ENCODE measurements at places on chromosomes 3 and 15.
A peak's percentile ranks its signal among the peaks of the same experiment; 100 is the strongest.

GRCh38 chr3:50480471-50480870 lies 23.0 kb downstream of the CACNA2D2 start:
- DNase-seq: no peak

GRCh38 chr15:72042865-72043264 lies 75.1 kb downstream of the MYO9A start:
- DNase-seq: no peak

DNA sequence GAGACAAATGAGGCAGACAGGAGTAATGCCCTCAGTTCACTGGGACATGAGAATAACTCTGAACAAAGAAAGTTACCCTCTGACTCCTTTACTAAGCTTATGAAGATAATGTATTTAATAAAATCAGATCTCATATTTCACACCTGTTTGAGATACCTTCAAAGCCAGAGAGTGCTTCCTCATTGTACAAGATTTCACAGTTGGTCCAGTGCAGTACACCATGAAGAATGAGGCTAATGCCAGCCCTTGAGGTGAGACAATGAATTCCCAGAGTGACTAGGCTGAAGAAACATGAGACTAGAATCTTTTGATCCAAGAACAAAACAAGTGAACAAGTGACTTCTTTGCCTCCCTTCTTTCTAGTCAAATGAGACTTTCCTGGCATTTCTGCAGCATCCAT lies 1133.8 kb downstream of the TUSC7 start:
- no peak for DNase-seq

- DNase-seq: no peak
These were observed 117.0 kb upstream of the MRPL3 start for GRCh38 chr3:131619821-131620220.

DNA sequence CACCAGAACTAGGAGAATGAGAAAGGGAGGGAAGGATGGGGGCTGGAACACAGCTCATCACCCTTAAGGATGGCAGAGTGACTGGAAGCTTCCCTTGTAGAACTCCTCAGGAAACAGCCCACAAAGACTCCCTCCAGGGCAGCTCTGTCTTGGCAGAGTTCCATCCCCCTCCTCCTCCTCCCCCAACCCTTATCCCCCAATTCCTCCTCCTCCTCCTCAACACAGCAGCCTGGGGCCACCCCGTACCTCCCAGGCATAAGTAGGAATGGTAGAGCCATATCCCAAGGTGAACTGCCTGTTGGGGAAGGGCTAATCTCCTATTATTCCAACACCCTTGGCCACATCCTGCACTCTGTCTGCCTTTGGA lies 38.8 kb downstream of the ADCY5 start:
- no peak for DNase-seq

DNA sequence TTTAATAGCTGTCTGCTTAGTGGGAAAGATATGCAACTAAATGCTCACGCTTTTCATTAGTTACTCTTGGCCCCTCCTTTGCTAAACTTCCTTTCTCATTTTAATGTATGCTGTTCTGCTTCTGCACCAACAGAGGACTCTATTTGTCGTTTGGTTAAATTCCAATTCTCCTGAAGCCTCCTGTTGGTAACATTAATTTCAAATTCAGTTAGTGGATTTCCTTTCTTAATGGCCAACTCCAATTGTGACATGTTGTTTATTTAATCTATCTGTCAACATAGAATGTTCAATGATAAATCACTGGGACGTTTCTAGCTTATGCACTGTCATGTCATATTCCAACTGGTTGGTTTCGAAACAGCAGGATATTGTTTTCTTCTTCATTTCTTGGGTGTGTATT lies 467.4 kb upstream of the BCHE start:
- no peak for DNase-seq

DNA sequence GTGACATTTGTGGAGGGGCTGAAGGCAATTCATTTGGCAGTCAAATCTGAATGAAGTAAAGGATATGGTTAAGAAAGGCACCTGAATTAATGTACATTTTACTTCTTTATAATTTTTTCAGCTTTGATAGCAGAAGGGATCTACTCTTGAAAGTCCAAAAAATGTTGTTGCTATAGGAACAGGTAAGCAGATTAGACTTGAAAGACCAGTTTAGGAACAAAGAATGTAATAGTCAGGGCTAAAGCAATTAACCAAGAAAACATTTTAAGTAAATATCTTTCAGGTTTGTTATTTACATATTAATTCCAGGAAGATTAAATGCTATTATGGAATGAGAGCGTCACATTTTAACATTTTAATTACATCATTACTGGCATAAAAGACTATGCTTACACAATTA lies 1.1 kb downstream of the ATP13A4 start:
- DNase-seq: no peak

DNA sequence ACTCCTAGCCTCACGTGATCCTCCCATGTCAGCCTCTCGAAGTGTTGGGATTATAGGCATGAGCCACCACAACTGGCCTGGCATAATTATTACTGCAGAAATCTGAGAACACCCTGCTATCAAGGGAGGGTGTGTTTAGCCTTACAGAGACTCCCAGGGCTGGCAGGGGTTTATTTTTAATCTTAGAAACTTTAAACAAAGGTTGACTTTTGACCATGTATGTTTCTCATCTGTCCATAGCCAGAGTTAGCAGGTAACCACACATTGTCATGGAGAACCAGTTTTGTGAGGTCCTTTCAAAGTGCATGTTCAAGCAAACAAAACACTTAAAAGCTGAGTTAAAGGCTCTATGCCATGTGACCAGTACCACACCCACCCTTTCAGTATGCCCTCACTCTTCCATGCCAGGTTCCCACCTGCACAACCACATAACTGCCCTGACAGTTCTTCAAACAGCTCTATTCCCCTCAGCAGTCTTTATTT lies 11.1 kb downstream of the SIAH2 start:
- DNase-seq: no peak

GRCh38 chr3:114721864-114722263 lies 425.2 kb downstream of the ZBTB20 start:
- DNase-seq: no peak

GRCh38 chr3:100033184-100033583 lies 81.1 kb downstream of the FILIP1L start:
- DNase-seq: no peak

DNA sequence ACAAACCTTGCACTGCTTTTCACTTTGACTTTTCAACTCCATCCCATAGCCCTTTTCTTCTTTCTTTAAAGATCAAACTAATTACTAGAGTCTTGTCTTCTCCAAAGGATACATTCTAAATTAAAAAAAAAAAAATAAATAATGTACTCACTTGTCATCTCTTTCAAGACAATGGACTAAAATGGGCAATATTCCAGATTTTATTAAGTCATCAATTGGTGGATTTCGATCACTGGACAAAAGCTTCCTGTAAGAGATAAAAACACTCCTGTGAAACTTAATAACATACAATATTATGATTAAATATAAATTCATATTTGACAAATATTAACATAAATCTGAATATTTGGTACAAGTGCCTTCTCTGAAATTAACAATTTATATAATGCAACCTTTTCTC lies 34.1 kb downstream of the KPNA4 start:
- DNase-seq: no peak

DNA sequence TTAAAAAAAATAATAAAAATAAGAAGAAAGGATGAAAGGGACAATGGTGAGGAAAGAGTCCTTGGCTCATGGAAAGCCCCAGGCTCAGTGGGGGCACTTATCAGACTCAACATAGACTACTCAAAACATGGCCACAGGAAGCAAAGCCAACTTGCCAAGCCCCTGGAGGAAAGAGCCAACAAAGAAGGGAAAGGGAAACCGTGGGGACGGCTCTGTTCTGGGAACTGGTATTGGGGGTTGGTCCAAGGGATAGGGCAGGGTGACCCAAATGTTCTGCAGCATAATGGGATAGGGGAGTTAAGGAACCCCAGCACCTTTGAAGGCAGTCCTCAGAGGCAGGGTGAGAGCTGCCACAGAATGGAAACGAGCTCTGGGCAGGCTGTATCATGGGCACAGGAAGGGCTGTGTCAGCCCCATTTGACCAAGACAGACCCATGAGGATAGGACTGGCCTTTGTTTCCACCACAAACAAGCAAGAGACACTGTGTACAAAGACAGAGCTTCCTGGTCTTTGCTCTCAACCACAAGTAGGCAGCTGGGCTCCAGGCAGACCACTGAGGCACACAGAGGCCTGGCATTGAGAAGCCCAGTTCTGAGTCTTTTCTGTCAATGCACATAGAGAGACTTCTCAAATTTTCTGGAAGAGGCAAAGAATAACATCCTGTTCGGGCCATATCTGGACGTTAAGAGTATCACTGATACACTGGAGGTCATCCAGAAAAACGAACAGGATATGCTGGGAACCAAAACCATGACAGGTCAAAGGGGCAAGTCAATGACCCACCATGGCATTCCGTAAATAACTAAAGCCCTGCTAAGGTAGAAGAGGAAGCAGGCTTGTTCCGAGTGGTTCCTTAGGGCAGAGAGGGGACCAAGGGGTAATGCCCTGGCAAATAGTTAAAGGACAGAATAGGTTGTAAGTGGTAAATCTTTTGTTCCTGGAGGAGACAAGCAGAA lies 10.6 kb upstream of the SEMA7A start:
- DNase-seq: no peak

DNA sequence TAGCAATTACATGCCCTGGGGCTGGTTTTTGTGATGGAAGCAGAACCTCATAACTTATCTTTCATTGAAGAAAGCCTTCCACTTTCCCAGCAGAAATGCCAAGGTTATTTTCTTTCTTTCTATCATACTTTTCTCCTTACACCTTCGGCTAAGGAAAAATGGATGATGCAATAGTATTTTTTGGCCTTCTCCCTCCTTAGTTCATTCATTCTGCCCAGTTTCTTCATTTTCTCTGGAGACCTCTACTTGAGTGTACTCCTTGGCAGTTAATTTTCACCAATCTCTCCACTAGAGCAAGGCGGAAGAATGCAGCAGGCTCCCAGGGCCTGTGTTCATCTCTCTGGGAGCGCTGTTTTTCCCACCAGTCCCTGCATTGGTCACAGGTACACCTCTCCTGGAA lies 7.6 kb upstream of the P2RY1 start:
- no peak for DNase-seq

DNA sequence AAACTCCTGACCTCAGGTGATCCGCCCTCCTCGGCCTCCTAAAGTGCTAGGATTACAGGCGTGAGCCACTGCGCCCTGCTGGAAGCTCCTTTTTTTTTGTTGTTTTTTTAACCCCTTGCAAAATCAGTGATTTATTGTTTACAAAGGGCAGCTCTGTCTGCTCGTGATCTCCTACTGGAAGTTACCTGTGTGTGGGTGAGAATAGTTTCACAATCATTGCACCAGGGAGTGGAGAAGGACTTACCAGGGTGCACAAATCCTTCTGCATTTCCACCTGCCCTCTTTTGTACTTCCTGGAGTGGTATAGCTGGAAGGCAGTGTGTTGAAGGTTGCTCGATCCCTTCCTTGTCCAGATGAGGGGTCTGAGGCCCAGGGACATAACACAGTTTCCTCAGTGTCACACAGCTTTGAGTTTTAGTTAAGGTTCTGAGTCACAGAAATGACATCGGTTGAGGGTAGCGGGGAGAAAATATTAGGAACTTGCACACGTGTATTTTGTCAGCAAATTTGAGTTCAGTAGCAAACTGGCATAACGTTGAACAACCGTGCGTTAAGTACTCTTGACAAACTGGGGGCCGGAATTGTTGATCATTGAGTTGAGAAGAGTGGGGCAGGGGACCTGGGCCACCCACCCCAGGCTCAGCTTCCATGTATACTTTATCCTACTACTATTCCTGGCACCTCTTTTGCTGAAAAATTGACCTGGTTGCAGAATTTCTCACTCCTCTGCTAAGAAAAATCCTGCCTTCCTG lies 11.3 kb upstream of the TRAK1 start:
- no peak for DNase-seq

GRCh38 chr15:29454506-29454905 lies 184.9 kb upstream of the NSMCE3 start:
- no peak for DNase-seq

DNA sequence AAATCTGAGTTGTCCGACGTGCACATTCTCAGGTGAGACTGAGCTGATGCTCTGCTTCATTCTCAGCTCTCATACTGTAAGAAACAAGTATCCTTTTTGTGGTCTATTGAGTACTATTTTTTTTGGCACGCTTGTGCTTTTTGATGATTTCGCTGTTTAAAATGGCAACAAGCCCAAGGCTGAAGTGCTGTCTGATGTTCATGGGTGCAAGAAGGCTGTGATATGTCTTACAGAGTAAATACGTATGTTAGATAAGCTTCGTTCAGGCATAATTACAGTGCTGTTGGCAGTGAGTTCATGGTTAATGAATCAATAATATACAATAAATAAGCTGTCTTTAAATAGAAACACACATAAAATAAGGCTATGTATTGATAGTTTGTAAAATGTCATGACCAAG lies 27.2 kb downstream of the AQR start:
- no peak for DNase-seq

GRCh38 chr15:82540984-82541431 lies 751 bp upstream of the RPS17 start:
- DNase-seq: no peak

- DNase-seq: no peak
These were observed 14.3 kb downstream of the ZIC1 start for GRCh38 chr3:147423537-147423797.

DNA sequence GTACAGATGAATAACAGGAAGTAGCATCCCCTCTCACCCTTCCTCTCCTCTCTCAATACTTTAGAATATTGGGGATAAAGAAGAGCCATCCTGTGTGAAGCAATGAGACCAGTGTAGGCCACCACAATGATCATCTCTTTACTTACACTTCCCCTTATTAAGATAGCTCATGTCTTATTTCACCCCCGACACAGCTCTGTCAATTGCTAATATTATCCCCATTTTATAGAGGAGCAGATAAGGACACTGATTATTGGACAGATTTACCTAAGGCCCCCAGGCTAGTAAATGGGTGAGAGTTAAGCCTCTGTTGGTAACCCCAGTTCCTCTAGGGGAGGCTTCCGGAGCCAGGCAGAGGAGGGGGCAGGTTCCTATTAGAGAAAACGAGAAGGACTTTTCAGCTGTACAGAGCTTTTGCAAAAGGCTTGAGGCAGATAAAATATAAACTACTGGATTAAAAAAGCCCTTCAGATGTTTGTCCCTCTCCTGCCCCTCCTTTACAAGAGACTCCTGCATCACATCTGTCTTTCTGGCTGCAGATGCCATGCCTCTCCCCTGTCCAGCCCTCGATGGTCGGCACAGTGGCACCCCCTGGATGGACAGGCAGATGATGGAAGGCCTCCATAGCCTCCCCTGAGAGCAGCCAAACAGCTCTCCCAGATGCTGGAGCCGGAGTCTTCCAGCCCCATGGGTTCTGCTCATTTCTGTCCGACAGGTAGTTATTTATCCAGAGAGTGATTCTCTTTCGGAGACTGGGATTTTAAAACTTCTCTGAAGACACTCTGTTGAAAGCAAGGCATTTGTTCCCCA lies 49.4 kb upstream of the LCTL start:
- DNase-seq: no peak

- peak; percentile 61 for DNase-seq
These were observed 1061.5 kb downstream of the ROBO2 start for GRCh38 chr3:78101384-78101783.

- peak; percentile 90 for DNase-seq
These were observed 92.5 kb downstream of the ADAMTS9 start for GRCh38 chr3:64595253-64595694.

- no peak for DNase-seq
These were observed 833.0 kb downstream of the AGBL1 start for GRCh38 chr15:86912661-86913060.

Data from muscle of arm (tissue), 14 donors.